ENCODE measurements at places on chromosomes 2 and 18. TPM values are rescaled to one million over a fixed set of nuclear protein-coding genes. Genes with fewer than 3 reads are reported as not detected.

GRCh38 chr2:128385365-128385764 is 66.7 kb upstream of the HS6ST1 start:
- peaks cover 3% of the 10 kb centered on the region for H3K27me3 ChIP-seq
- no peaks in the 10 kb centered on the region for H3K36me3 ChIP-seq
- no peak for DNase-seq
- H3K27ac ChIP-seq: no peak overlapping the region
- H3K4me3 ChIP-seq: no peak overlapping the region

Gene PLEKHA3
- total RNA-seq: 22.6 TPM

- no peaks in the 10 kb centered on the region for H3K36me3 ChIP-seq
- H3K27ac ChIP-seq: no peak overlapping the region
- peaks cover 2% of the 10 kb centered on the region for H3K27me3 ChIP-seq
- DNase-seq: no peak
These were observed 15.6 kb downstream of the SLC4A3 start for GRCh38 chr2:219643084-219643473.

Gene POTEF
- total RNA-seq: not detected

- DNase-seq: no peak
- no peaks in the 10 kb centered on the region for H3K27me3 ChIP-seq
These were observed 24.4 kb downstream of the CRYGD start for GRCh38 chr2:208099682-208100470.

DNA sequence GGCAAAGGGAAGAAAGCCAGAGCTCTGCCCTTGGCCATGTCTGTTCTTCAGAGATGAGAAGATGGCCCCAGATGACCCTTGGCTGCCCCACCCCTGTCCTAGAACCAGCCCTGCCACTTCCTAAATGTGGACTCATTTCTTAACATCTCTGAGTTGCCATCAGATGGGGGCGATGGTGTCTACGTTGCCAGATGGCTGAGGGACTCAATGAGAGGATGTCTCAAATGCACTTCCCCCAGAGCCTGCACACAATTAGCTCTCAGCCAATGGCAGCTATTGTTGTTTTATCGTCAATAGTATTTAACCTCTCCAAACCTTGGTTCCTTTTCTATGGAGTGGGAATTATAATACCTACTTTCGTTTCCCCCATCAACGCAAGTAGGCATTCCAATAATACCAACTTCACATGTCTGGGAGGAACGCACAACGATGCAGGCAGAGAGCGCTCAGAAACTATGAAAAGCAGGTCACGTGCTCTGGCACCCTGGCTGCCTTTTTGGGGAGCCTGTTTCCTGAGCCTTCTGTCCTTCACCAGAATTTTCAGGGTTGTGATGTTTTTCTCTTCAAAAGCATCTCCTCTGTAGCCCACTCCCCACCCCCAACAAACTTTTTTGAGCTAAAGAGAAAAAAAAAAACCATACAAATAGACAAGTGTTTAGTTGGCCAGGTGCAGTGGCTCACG is 100.3 kb downstream of the MCFD2 start:
- no peaks in the 10 kb centered on the region for H3K27me3 ChIP-seq
- no peak for DNase-seq
- H3K4me3 ChIP-seq: no peak overlapping the region
- no peaks in the 10 kb centered on the region for H3K36me3 ChIP-seq

Gene MAPK4
- not detected for total RNA-seq

All from natural killer cell (primary cell).